Stimulated activated CD4-positive, alpha-beta T cell treated with anti-CD3 and anti-CD28 coated beads, Interleukin-12 subunit alpha, Interleukin-12 subunit beta, amount 100 ng/mL, for 24 hours (primary cell): ENCODE measurements at places on chromosomes 6 and 20.

DNA sequence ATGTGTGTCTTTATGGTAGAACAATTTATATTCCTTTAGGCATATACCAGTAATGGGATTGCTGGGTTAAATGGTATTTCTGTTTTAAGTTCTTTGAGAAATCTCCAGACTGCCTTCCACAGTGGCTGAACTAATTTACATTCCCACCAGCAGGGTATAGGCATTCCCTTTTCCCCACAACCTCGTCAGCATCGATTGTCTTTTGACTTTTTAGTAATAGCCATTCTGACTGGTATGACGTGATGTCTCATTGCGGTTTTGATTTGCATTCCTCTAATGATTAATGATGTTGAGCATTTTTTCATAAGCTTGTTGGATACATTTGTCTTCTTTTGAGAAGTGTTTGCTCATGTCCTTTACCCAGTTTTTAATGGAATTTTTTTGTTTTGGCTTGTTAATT lies 5.3 kb upstream of the TASP1 start:
- no peak for DNase-seq

GRCh38 chr6:33996120-33996475 lies 149.8 kb downstream of the GRM4 start:
- no peak for DNase-seq

DNA sequence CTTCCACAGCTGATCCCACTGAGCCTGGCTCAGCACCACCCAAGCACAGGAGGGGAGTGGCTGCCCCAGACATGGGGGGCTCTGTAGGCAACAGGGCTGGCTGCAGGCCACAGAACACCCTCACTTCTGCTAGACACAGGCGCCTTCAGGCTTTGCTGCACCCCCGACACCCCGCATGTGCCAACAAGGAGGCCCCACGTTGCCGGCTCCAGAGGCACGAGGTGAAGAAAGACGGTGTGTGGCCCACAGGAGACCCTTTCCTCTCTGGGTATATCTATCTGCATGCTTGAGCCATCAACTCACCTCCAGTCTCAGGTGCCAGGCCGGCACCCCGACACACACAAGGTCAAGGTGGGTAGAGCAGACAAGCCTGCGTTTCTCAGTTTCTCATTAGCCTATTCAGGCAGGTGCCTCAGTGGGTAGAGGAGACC lies 158.3 kb downstream of the DLL1 start:
- no peak for DNase-seq

GRCh38 chr6:142374965-142375733 lies 73.3 kb downstream of the ADGRG6 start:
- DNase-seq: no peak

- DNase-seq: no peak
These were observed 173.8 kb downstream of the VEGFA start for GRCh38 chr6:43943781-43944250.

DNA sequence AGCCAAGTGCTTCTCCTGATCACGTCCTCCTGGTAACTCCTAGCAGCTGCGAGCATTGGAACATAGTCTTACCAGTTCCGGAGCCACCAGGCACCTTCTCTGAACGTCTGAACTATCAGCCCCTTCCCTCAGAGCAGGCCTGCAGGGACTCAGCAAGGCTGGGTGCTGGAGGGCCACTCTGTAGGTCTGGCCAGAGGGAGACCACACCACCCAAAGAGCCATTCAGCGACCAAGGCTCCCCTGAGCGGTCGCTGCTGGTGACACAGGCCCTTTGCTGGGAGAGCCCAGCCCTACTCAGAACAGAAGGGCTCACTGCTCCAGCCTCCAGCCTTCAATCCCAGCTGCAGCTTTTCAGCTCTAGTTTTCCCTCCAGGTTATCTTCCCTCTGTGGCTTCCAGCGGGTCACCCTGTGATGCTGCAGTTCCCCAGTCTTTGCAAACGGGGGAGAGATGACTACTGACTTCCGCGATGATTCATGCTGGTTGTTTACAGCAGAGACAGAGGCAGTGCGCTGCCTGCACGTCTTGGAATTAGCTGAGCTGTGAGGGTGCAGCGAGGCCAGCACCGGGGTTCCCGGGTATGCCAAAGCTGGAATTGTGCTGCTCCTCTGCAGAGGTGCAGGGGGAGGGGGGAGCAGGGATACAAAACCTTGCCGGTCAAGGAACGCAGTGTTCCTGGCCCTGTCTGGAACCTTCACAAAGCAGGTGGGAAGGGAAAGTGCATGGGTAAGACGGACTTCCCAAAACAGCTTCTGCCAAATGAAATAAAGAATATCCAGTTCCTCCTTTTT lies 161.4 kb downstream of the LY86 start:
- DNase-seq: peak; percentile 24

DNA sequence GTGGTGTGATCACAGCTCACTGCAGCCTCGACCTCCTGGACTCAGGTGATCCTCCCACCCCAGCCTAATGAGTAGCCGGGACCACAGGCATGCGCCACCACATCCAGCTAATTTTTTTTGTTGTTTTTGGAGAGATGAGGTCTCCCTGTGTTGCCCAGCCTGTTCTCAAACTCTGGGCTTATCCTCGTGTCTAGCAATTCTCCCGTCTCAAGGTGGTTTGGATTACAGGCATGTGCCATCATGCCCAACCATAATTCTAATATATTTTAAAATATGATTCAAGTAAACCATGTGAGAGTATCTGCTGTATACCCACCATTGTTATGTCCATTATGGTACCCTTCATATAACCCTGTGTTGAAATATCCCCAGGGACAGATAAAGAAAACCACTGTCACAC lies 60.3 kb upstream of the C20orf144 start:
- DNase-seq: no peak

DNA sequence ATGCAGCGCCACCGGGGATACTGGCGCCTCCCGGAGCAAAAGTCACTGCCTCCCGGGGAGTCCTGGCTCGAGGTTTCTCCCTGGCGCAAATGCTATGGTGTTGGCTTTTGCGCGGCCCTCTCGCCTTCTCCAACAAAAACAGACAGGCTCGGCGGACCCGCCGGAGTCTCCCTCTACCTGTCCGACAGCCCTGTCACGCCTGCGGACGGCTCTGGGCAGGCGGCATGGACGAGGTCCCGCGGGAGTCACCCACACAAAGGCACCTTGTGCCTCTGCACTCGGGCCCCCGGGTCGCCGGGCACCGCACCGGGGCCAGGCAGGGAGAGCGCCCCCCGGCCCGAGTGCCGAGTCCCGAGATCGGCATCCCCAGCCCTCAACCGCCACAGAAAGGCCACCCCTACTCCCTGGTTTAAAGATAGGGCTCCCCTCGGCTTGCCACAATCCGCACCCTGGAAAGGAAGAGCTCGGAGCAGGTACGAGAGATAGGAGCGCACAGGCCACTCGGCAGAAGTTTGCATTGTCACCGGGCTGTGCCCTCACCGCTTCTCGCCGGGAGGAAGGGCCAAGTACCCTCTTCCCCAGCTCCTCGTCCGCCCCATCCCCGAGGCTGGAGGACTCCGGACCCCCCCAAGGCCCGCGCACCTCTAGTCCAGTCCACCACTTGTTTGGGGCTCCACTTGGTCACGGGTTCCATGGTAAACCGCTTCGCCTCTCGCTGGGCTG lies 903 bp downstream of the CNKSR3 start:
- no peak for DNase-seq

- peak; percentile 1 for DNase-seq
These were observed 67.7 kb downstream of the SLC16A10 start for GRCh38 chr6:111154981-111155380.

- DNase-seq: no peak
These were observed 37.9 kb upstream of the KHDRBS2 start for GRCh38 chr6:62323818-62324431.

DNA sequence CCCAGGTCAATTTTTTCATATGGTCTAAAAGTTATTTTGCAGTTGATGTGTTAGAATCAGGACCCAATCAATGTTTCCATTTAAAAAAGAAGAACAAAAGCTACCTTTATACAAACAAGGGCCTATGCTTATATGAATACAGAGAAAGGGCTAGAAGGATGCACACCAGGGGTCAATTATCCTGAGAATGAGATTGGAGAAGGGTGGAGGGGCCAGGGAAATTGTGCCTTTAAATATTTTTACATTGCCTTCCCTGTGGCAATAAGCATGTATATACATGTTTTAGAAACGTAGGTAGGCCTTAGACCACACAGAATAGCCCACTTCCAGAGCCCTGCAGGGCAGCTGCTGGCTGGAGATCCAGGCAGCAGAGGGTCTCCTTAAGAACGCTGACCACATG lies 12.7 kb downstream of the EXOC2 start:
- no peak for DNase-seq

- DNase-seq: no peak
These were observed 97.2 kb downstream of the SPTLC3 start for GRCh38 chr20:13105864-13106457.
